ENCODE measurements at places on chromosomes 5 and 9.

DNA sequence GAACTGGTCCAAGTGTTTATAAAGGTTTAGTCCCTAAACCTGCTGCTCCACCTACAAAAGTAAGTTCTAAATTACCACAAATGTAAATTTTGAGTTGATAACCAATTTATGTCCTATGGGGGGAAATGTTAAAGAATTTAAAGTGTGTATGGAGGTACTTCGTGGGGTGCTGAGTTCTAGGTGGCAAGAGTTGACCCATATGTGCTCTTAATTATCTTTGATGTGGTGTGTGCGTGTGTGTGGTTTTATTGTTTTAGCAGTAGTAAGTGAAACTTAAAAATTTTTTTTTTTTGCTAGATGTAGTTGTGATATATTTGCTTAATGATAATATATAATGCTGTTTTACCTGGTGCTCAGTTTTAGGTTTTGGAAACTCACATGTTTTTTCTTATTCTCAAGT, 72.6 kb downstream of the GPBP1 start:
- no peak for DNase-seq

DNA sequence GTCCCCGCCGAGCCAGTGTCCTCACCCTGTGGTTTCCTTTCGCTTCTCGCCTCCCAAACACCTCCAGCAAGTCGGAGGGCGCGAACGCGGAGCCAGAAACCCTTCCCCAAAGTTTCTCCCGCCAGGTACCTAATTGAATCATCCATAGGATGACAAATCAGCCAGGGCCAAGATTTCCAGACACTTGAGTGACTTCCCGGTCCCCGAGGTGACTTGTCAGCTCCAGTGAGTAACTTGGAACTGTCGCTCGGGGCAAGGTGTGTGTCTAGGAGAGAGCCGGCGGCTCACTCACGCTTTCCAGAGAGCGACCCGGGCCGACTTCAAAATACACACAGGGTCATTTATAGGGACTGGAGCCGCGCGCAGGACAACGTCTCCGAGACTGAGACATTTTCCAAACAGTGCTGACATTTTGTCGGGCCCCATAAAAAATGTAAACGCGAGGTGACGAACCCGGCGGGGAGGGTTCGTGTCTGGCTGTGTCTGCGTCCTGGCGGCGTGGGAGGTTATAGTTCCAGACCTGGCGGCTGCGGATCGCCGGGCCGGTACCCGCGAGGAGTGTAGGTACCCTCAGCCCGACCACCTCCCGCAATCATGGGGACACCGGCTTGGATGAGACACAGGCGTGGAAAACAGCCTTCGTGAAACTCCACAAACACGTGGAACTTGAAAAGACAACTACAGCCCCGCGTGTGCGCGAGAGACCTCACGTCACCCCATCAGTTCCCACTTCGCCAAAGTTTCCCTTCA, 1.4 kb downstream of the GLIS3 start:
- peak; percentile 4 for DNase-seq

DNA sequence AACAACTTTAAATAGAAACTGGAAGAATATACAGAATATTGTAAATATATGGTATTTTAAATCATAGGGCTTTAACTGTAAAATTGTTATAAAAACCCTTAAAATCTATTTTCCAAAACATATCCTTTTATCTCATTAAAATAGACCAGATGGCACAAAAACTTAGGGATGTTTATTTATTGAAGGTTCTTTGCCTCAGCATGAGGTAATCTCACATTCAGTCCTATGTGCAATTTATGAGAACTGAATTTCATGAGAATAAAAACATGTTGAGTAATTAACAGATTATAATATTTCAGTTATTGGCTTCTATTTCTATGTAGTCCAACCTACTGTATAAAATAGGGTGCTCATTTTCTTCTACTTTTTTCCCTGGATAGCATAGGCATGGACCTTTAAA, 329.2 kb upstream of the PRR16 start:
- no peak for DNase-seq

- DNase-seq: no peak
Measured at GRCh38 chr5:167939686-167940085, 351.8 kb upstream of the WWC1 start.

DNA sequence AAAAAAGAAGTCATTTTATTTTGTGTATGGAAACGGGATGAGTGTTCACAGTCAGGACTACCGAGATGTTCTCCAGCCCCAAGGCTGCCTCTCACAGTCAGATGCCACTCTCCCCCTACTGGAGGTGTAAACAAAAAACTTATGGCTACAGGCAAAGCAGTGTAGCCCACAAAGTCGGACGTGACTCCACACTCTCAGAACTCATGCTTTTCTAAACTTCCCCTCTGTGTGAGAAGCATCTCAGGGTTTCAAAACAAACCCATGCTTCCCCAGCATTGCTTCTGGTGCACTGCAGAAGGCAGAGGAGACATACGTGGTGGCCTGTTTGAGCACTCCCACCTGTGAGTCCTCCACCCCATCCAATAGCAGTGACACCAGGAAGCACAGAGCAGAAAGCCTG, 580.3 kb downstream of the BNC2 start:
- DNase-seq: no peak

- no peak for DNase-seq
Measured at GRCh38 chr5:158020555-158021418, 161.8 kb upstream of the CLINT1 start.

DNA sequence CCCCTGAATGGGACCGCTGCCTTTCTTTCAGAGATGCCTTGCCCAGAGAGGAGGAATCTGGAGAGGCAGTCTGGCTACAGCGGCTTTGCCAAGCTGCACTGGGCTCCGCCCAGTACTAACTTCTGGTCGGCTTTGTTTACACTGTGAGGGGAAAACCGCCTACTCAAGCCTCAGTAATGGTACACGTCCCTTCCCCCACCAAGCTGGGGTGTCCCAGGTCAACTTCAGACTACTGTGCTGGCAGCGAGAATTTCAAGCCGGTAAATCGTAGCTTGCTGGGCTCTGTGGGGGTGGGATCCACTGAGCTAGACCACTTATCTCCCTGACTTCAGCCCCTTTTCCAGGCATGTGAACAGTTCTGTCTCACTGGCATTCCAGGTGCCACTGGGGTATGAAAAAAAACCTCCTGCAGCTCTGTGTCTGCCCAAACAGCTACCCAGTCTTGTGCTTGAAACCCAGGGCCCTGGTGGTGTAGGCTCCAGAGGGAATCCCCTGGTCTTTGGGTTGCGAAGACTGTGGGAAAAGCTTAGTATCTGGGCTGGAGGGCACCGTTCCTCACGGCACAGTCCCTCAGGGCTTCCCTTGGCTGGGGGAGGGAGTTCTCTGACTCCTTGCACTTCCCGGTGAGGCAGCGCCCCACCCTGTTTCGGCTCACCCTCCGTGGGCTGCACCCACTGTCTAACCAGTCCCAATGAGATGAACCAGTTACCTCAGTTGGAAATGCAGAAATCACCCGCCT, 171.2 kb downstream of the CWC27 start:
- DNase-seq: no peak

DNA sequence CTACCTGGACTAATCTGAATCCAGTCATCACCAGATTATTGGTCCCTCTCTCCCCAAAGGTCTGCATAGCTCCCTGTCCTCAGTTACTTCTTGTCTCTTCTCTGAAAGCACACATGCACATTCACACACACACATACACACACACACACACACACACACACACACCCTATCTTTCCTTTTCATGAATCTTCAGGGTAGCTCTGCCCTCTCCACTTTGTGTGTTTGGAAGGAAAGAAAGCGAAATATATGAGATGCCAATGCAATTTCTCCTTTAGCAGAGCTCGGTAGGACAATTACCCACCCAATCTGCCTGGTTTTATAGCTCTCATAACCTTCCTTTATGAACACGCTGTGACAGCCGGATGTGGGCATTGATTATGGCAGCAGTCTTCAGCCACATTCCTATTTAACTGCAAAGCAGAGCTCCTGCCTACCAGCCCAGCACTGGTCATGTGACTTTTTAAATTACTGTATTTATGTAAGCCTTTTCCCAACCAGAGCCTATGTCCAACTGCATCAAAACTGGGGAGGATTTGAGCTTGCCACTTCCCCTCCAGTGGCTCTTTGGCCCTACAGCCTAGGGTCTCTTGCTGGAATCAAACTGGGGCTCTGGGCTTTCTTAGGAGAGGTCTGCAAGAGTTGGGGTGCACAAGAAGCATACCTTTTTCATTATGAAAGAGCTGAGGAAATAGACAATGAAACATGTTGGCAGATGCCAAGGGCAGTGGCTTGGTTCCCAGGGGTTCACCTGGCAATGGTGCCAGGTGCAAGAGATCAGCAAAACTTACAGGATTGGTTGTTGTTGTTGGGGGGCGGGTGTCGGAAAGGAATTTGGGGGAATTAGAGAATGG, 20.8 kb upstream of the MATR3 start:
- DNase-seq: peak; percentile 46

- DNase-seq: no peak
Measured at GRCh38 chr5:18354828-18355227, 720.6 kb downstream of the TAF11L14 start.

- no peak for DNase-seq
Measured at GRCh38 chr9:97847474-97848214, 5.4 kb upstream of the FOXE1 start.

DNA sequence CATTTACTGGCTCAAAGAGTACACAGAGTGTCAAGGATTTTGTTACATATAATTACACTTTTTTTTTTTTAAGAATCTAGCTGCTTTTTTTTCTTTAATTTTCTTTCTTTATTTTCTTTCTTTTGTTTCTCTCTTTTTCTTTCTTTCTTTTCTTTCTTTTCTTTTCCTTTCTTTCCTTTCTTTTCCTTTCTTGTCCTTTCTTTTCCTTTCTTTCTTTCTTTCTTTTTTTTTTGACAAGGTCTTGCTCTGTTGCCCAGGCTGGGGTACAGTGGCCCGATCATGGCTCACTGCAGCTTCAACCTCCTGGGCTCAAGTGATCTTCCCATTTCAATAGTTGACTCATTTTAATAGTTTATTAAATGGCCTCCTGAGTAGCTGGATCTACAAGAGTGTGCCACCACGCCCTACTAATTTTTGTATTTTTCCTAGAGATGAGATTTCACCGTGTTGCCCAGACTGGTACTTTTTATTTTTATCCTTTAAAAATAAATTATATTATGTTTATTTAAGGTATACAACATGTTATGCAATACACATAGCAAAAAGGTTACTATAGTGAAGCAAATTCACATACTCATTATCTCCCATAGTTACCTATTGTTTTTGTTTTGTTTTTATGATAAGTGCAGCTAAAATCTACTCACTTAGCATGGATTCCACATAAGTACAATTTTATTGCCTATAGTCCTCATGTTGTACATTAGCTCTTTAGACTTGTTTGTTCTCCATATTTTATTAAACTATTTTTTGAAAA, 381.5 kb upstream of the KLF4 start:
- DNase-seq: no peak

DNA sequence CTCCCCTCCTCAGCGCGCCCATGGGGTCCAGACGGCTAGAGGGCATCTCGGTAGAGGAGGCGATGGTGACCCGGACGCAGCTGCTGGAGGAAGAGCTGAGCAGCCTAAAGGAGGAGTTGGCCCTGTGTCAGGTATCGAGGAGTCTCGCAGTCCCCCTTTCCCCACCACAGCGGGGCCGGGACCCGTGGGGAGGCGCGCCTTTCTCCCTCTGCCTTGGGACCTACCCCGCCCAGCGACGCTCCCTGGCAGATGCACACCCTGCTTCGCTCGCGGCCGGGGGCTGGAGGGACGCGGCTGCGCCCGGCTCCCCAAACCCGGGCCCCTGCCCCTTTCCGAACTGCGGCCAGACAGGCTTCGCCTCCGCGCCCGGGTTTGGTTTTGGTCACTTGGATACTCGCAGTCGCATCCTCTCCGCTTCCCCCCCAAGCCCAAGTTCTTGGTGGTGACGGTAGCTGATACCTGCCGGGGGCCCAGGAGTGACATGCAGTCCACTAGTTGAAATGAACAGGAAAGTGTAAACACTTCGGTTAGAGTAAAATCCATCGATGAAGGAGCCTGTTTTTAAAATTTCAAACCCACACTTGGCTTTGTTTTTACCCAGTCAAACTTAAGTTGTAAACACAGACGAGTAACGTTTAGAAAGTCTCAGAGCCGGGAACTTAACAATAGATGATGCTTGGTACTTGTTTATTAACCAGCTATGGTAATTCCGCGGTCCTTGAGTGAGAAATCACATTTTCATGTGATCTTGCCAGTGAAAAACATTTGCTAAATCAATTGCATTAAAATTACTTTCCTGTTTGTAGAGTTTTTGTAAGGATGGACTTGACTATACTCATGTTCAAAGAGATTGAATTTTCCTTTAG, 688 bp downstream of the CNTLN start:
- no peak for DNase-seq

DNA sequence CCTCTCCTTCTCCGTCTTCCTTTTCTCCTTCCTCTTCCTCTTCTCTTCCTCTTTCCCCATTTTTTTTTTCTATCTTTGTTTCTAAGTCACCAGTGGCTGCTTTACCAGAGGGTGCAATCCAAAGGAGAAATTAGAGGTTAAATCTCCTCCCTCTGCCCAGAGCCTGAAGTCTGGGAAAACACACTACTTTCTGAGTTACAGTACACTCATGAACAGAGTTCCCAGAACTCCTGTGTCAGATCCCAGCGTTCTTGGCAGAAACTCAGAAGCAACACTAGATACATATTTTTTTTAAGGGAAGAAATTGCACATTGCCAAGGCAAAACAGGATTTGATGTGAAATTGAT, 189.0 kb downstream of the SNCAIP start:
- no peak for DNase-seq

DNA sequence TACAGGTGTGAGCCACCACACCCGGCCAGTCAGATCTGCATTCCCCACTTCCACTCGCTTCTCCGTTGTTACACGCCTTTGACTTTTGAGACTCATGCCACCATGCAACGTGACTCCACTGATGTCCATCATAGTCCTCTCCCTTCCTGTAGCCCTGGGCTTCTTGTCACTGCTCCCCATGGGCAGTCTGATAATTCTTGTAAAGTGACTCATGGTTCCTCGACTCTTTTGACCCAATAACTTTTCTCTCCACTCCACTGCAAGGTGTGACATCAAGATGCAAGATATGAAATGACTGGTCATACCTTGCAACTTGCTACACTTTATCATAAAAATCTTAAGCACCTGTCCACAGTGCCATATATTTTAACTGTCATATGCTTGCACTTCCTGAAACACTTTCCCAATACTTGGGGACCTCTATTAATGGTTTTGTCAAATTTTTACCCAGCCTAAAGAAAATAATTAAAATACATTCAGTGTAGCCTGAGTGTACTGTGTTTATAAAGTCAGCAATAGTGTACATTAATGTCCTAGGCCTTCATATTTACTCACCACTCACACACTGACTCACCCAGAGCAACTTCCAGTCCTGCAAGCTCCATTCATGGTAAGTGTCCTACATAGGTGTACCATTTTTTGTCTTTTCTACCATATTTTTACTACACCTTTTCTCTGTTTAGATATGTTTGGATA, 18.6 kb upstream of the ANKRD18A start:
- DNase-seq: no peak

DNA sequence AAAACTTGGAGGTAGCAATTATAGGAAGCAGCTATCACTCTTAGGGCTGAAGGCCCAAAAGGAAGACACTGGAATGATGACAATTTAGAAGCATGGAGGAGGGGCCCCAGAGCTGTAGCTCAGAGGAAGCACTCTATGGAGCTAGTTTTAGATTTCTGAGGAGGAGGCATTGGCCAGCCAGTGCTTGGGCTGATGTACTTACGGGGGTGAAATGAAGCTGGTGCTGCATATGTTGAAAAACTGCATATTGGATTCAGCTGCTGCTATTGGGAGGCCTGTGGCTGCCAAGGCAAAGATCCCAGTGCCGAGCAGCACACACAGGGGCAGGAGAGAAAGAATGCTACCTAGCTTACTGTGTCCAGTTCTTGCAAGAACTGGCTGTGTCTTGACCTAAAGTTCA, 53.9 kb upstream of the HMHB1 start:
- DNase-seq: no peak

GRCh38 chr5:32935283-32935682, 224.2 kb downstream of the NPR3 start:
- no peak for DNase-seq

Data from CD4-positive, alpha-beta T cell treated with Interleukin-1 beta for 1 hour (primary cell).